ENCODE measurements at places on chromosomes 4 and X.

DNA sequence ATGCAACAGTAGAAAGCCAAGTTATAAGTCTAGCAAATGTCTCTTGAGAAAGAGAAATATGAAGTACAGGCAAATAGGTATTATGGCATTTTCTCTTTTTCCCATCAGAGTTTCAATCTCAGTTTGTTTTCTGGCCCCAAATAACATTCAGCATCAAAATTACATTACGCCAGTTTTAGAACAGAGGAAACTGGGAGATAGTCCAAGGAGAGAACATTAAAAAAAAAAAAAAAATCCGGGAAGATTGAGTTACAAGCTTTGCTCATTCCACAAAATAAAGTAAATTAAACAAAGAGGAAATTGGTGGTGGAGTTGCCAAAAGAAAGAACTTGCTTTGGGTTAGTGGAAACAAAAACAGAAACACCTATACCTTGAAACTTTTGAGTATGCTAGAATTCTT is 50.4 kb upstream of the IL13RA2 start:
- DNase-seq = no peak

DNA sequence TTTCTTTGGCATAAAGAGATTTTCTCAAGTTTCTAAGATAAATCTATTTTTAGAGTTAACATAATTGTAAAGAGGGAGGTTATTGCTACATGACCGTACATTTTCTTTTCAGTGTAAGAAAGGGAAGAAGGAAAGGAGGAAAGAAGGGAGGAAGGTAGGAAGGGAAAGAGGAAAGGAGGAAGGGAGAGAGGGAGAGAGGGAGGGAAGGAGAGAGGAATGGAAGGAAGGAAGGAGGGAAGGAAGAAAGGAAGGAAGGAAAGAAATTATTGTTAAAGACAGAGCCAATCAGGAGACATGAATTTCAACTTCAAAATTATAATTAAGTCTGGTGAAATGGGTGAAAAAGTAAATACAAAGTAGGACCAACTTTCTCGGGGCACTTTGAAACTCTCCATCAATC is 197.6 kb downstream of the SNCA start:
- DNase-seq = no peak

- no peak for DNase-seq
These were observed 68.9 kb downstream of the SMIM20 start for GRCh38 chr4:25982962-25983361.

DNA sequence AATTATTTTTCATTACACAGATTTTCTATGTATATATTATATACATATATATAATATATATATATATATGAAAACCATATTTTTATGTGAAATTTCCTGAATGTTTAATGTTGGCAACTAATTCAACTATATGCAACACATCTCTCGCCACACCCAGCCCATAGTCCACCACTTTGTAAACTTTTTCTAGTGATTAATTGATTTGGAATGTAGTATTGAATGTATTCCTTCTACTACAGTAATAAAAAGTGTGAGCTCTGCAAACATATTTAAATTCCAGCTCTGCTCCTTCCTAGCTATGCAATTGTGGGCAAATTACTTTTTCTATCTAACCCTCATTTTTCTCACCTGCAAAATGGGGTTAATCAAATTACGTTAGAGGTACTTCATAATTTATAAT is 187.8 kb downstream of the TEX11 start:
- DNase-seq = no peak

DNA sequence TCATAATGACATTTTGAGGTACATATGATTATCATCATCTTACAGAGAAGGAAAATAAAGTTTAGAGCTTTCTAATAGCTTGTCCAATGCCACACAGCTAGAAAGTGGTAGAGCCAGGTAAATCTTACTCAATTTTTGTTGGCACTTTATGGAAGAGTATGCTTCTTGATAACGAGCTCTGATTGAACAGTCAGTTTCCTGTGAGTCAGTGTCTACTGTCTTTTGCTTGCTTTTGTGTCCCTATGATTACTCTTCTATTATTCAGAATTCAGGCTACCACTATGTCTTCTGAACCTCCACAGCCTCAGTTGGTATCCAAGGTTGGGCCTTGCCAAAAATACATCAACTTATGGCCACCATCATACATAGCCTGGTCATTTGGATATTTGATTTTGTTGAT is 2.6 kb downstream of the FAAH2 start:
- no peak for DNase-seq

DNA sequence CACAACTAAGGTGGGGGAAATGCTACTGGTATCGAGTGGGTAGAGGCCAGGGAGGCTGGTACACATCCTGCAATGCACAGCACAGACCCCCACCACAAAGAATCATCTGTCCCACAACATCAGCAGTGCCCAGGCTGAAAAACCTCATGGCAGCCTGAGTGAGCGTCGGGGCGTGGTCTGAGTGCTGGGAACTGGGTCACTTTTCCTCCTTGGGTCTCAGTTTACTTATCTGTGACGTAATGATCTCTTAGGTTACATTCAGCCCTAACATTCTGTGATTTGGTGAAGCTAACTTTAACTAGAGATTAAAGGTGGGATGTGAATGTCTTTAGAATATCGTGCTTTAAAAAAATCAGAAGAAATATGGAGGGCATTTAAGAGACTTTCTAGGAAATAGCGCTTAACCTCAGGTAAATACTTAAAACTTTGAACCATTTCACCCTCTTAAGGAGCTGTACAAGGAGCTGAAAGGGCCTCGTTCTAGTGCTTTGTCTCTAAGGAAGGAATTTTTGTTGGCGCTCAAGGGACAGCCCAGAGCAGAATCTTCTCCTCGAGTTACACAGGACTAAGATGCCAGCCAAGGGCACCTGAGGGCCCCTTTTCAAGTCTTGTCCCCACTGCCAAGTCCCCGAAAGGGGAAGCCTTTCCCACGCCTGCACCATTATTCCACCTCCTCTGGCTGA is 18.1 kb upstream of the TRIM2 start:
- DNase-seq = no peak

GRCh38 chr4:124390861-124391260 is 321.7 kb downstream of the ANKRD50 start:
- no peak for DNase-seq

DNA sequence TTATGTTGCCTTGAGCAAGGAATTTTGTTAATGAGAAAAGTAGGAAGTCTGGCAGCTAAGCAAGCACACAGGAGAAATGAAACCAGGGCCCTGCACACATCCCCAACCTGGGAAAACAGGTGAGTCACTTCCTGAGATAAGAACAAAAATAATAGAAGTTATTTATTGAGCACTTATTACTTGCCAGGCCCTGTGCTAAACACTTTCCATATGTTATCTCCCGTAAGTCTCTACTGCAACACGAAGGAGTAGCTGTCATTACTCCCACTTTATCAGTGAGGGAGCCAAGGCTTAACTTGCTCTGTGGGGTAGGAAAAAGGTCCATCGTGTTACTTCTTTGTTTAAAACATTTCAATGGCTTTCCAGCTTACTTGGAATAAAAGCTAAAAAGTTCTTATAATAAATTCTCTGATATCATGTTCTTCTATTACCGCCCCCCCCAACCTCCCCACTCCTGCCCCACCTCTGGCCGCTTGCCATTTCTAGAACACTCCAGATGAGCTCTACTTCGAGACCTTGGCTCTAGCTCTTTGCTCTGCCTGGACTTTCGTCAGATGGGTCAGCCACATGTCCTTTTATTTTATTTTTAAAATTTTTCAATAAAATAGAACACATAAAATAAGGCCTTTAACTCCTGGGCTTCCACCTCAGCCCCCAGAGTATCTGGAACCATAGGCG is 36.3 kb upstream of the PLAC8 start:
- DNase-seq = no peak

- no peak for DNase-seq
These were observed 108.3 kb downstream of the QRFPR start for GRCh38 chr4:121272526-121272925.

DNA sequence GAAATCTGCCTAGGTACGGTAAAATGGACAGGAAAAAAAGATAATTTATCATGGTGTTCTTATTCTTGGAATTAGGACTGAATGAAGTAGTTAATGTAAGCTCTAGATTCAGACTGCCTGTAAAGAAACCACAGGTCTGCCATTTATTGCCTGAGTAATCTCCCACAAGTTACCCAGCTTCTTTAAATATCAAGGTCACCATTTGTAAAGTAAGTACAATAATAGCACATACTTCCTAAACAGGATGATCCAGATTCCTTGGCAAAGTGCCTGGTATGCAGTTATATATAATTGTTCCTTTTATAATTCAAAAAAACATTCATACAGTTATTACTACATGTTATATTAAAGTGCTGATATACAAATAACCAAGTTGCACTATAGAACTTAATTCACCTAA is 368.6 kb downstream of the HNRNPD start:
- no peak for DNase-seq
